ENCODE measurements at places on chromosomes 11 and 22. TPM values are rescaled to one million over a fixed set of nuclear protein-coding genes. Genes with fewer than 3 reads are reported as not detected.
A peak's percentile ranks its signal among the peaks of the same experiment; 100 is the strongest.

Gene LDLRAD3
- not detected for total RNA-seq

- H3K27me3 ChIP-seq = peaks cover 3% of the 10 kb centered on the region
- H3K27ac ChIP-seq = no peak overlapping the region
- H3K4me1 ChIP-seq = peaks cover 10% of the 10 kb centered on the region
- no peak for DNase-seq
Measured at GRCh38 chr11:22752908-22753310, 76.7 kb downstream of the SVIP start.

- no peak for DNase-seq
- H3K27me3 ChIP-seq = peaks cover 14% of the 10 kb centered on the region
- H3K4me3 ChIP-seq = no peak overlapping the region
- no peak overlapping the region for H3K27ac ChIP-seq
Measured at GRCh38 chr11:2197771-2198520, 26.3 kb upstream of the TH start.

- no peaks in the 10 kb centered on the region for H3K27me3 ChIP-seq
- H3K36me3 ChIP-seq = peaks cover 2% of the 10 kb centered on the region
- peaks cover 64% of the 10 kb centered on the region for H3K4me1 ChIP-seq
- H3K4me3 ChIP-seq = no peak overlapping the region
- H3K27ac ChIP-seq = peak overlapping the region; percentile 93
- no peak for DNase-seq
Measured at GRCh38 chr22:40056559-40056958, 61.8 kb downstream of the FAM83F start.

GRCh38 chr22:40499209-40499623 is 128.8 kb downstream of the SGSM3 start:
- no peaks in the 10 kb centered on the region for H3K27me3 ChIP-seq
- H3K4me1 ChIP-seq = peaks cover 19% of the 10 kb centered on the region
- peaks cover 4% of the 10 kb centered on the region for H3K36me3 ChIP-seq
- no peak for DNase-seq

- H3K4me3 ChIP-seq = no peak overlapping the region
- no peak for DNase-seq
- H3K27me3 ChIP-seq = peaks cover 2% of the 10 kb centered on the region
Measured at GRCh38 chr22:33188326-33188725, 130.1 kb upstream of the SYN3 start.

DNA sequence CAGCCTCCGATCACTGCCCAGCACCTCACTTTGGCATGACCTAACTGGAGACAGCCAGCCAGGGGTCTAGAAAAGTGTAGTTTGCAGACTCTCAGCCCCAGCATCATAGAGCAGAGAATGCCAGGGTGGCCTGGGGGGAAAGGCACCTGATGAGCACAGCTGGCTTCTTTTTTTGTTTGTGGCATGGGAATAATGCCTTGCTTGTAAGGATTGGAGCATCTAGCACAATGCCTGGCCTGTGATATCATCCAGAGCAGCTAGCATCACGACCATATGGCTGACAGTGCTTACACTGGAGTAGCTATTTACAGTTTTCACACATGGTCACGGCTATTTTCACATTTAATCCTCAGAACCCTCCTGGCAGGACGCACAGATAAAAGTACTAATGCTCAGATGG is 594.8 kb upstream of the B3GAT1 start:
- H3K36me3 ChIP-seq = no peaks in the 10 kb centered on the region
- H3K4me1 ChIP-seq = no peaks in the 10 kb centered on the region
- H3K27ac ChIP-seq = no peak overlapping the region
- H3K4me3 ChIP-seq = no peak overlapping the region
- no peak for DNase-seq
- H3K27me3 ChIP-seq = no peaks in the 10 kb centered on the region
